ENCODE measurements at places on chromosomes 1 and 21.

DNA sequence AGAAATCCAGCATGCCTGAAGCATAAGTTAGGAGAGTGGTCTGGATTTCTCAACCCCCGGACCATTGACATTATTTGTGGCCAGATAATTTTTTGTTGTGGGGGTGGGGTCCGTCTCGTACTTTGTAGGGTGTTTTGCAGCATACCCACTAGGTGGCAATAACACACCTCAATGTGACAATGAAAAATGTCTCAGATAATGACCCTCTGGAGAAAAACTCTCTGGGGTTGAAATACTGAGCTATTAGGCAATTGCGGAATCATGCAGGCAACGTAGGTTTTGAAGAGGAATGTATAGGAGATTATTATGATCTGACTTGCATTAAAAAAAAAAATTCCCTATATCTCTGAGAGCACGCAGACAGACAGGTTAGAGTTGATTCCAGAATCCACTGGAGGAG, 25.3 kb upstream of the RRP15 start:
- no peak for DNase-seq

- DNase-seq, result no peak
Observed at GRCh38 chr1:226975259-226976250, 35.5 kb downstream of the COQ8A start.

- DNase-seq, result no peak
Observed at GRCh38 chr1:41850029-41850428, 68.7 kb downstream of the HIVEP3 start.

DNA sequence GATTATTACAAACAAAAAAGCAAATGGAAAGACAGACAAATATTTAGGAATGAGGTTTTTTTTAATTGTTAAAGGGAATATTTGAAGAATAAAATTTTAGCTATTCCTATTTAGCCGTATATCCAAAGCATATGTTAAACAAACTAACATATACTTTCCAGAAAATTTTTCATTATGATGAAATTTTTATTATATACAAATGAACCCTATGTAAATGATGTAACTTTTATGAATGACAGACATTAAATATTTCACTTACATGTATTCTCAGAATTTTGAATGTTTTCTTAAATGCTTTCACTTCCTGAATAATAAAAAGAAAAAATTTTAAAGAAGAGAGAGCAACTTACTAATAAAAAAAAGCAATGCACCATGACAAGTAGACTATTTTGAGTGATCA, 15.8 kb downstream of the LHX9 start:
- DNase-seq, result no peak

DNA sequence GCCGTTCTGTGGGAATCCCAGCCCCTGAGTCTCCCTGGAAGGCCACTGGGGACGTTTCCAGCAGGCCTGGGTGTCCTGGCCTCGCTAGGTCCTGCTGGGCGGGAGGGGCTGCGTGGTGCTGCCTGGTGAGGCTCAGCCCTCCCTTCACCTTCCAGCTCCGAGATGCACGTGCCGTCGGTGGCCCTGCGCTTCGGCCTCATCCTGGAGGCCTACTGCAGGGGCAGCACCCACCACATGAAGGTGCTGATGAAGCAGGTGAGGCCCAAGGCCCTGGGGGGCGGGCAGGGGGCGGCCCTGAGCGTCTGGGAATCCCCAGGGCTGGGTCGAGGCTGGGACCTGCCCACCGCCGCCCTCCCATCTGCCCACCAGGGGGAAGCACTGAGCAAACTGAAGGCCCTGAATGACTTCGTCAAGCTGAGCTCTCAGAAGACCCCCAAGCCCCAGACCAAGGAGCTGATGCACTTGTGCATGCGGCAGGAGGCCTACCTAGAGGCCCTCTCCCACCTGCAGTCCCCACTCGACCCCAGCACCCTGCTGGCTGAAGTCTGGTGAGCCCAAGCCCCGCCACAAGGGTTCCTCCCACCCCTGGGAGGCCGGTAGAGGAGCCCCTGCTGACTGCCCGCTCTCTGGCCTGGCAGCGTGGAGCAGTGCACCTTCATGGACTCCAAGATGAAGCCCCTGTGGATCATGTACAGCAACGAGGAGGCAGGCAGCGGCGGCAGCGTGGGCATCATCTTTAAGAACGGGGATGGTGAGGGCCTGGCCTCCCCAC, 70.3 kb downstream of the PIK3CD start:
- no peak for DNase-seq

DNA sequence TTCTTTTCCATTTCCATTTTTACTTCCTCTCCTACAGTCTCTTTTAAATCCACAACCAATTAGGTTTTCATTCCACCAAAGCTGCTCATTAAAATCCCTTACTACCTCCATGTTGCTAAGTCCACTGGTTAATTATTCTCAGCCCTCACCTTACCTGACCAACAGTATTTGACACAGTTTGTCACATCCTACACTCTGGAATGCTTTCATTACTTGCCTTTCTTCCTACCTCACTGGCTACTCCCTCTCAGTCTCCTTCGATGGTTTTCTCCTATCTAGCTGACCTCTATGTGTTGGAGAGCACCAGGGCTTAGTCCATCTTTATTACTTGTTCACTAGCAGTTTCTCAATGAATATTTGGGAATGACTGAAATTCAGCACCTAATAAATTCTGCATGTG, 78.6 kb downstream of the NME7 start:
- DNase-seq, result no peak

GRCh38 chr1:14390816-14391215, 207.7 kb upstream of the KAZN start:
- DNase-seq, result no peak

DNA sequence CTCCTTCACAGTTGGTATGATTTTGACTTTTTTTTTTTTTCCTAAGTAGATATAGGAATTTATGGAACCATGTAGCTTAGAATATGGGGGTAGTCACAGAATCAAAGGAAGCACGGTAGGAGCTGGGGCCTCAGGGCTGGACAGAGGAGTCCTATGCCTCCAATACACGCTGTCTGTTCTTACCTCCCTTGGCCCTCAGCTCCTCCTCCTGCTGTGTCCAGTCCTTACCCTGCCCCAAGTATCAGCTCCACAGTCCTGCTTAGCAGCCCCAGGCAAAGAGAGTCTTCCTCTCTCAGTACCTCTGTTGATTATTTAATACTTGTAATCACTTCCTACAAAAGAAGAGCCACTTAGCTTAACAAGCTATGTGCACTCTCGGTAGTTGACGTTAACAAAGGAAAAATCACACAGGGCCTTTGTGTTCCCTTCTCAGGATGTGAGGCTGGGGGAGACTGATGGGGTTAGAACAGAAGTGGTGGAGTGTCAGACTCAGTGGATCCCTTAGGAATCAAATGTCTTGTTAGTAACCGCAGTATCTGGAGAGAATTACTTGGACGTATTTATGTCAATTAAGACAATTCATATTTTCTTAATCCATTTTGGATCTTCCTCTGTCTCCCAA, 292.3 kb downstream of the HHAT start:
- no peak for DNase-seq

DNA sequence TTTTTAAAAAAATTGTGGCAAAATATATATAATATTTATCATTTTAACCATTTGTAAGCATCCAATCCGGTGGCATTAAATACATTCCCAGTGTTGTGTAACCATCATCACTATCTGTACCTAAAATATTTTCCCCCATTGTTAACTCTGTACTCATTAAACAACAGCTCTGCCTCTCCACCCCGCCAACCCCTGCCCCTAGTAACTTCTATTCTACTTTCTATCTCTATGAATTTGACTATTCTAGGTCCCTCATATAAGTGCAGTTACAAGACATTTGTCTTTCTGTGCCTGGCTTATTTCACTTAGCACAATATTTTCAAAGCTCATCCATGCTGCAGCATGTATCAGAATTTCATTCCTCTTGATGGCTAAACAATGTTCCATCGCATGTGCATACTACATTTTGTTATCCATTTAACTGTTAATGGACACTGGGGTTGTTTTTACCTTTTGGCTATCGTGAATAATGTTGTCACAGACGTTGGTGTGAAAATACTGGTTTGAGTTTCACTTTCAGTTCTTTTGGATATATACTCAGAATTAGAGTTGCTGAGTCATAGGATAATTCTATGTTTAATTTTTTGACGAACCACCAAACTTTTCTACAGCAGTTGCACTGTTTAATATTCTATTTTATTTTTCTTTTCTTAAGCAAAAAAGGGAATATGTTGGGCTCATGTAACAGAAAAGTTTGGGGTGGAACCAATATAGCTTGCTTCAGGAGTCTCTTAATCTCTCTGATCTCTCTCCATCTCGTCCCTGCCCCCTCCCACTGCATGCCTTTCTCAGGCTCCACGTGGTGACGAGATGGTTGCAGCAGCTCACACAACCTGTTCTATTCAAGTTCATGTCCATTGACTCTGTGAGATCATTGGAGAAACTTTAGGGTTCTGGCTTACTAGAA, 25.2 kb upstream of the RCAN1 start:
- DNase-seq, result no peak

- no peak for DNase-seq
Observed at GRCh38 chr1:222561656-222562055, 13.8 kb upstream of the HHIPL2 start.

- no peak for DNase-seq
Observed at GRCh38 chr1:12604114-12604874, 13.7 kb downstream of the DHRS3 start.

DNA sequence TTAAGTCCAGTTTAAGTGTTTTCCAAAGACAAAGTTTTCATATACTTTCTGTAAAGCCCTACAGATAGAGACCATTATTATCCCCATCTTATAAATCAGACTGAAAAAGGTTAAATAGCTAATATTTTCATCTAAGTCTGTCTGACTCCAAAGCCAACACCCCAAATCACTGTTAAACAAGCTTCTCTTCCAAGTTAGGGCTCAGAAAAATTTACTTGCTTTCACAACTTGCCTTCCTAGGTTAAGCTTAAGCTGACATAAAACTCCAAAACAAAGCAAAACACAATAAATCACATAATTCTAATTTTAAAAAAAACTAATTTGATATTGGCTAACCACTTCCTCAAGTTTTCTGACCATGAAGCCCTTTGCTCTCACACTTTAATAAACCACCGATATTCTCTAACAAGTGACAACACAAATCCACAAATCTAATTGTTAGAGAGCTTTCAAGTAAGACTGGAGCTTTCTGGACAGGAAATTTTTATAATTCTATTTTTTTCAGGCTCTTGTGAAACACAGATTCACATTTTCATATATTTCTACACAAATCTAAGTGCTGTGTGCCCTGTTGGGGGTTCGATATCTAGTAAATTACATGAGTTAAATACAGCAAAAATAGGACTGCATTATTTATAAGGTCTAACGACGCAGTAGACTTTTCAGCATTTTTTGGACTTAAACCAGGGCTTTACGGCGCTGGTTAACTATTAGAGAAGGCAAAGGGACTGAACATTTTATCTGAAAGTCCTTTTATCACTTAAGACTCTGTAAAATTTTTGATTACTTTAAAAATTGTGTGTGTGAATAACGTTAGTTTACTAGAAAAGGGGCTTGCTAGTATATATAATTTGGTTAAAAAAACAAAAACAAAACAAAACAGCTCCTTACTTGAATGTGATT, 2.1 kb downstream of the GNG12 start:
- DNase-seq, result no peak

GRCh38 chr1:228430243-228430642, 13.6 kb upstream of the TRIM17 start:
- DNase-seq, result no peak

- no peak for DNase-seq
Observed at GRCh38 chr1:183180634-183181056, 5.4 kb upstream of the LAMC2 start.

DNA sequence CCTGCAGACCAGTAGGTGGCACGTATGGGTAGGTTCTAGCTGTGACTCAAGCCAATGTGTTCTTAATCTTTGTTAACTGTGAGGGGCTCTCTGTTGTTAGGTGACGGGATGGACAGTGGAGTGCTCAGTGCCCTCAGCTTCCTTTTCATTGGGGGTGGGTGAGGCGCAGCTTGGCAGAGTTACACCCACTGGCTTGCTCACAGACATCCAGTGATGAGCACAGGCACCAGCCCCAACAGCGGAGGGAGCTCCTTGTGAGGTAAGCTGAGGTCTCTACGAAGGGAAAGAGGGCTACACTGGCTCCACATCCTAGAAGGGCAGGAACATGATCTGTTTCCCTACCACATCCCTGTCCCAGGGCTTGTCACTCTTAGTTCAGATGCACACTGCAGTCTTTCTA, 871.3 kb downstream of the LRRIQ3 start:
- DNase-seq, result no peak

GRCh38 chr1:43293896-43294760, 6.7 kb upstream of the TIE1 start:
- no peak for DNase-seq

GRCh38 chr1:162882248-162882674, 21.3 kb upstream of the CCDC190 start:
- no peak for DNase-seq

DNA sequence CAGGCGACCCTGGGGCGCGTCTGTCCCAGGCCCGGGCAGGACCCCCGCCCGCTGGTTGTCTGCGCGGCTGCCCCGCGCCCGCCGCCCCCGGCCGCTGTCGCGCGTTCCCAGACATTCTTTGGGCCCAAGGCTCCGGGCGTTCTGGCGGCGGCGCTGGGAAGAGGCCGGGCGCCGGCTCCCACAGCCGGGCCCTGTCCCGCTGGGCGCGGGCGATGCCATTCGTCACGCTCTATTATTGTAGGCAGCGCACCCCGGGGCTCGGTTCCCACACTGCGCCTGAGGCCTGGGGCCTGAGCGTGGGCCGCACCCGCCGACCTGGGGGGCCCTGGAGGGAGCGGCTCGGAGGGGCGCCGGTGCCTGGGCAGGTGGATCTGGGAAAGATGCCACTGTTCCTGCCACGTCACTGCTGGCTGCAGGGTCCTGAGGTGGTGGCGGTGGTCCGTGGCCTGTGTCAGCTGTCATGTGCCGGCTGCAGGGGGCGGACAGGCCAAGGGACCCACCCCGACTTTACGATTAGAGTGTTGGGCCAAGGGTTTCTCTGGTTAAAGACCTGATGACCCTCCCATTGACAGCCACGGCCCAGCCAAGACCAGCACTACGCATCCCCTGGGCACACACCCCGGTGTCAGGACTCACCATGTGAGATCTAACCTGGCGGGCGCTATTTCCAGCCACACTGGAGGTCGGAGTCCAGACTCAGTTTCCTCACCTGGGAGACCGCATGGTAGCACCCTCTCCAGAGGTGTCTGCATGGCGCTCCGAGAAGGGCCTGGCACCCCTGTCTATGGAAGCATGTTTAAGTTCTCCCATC, 55.1 kb upstream of the ADARB1 start:
- DNase-seq, result no peak

GRCh38 chr21:14559102-14559501, 13.0 kb upstream of the SAMSN1 start:
- no peak for DNase-seq

DNA sequence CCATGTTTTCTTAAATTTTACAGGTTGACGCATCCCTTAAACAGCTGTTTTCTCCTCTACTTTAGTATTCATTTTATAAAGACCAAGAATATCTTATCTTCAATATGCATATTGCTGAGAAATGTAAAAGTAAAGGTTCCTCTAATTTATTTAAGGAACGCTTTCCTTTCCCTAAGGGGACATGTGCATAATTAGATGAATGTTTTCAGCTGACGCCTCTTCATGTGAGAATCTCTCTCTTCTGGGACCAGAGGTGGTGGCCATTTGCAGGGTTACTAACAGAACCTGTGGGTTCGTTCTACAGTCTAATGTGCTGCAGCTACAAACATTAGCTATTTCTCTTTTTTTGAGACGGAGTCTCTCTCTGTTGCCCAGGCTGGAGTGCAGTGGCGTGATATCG, 147.7 kb upstream of the L1TD1 start:
- no peak for DNase-seq

GRCh38 chr1:201334325-201335173, 42.9 kb downstream of the TNNT2 start:
- DNase-seq, result no peak

All from left renal pelvis (tissue), 4 donors.